Right ventricle myocardium inferior (tissue), 1 donor: ENCODE measurements at places on chromosomes 4 and X. TPM values are rescaled to one million over a fixed set of nuclear protein-coding genes. Genes with fewer than 3 reads are reported as not detected.
A peak's percentile ranks its signal among the peaks of the same experiment; 100 is the strongest.

Gene NPY2R
- total RNA-seq, result not detected

Gene VSIG4
- total RNA-seq, result 65.1 TPM

Gene ESX1
- not detected for total RNA-seq

Gene CEP44
- 9.3 TPM for total RNA-seq

Gene CDKL2
- 0.11 TPM for total RNA-seq

Gene RAB41
- total RNA-seq, result not detected

Gene ATOH1
- total RNA-seq, result not detected

Gene NLRP2B
- total RNA-seq, result not detected

Gene HSFX4
- total RNA-seq, result not detected

Gene PLS3
- total RNA-seq, result 44.7 TPM

Gene CLOCK
- 36.2 TPM for total RNA-seq

Gene MAPK10
- total RNA-seq, result 4.1 TPM

Gene TMEM144
- 12.6 TPM for total RNA-seq

GRCh38 chr4:187606581-187606980, 389.0 kb upstream of the ZFP42 start:
- DNase-seq, result no peak

GRCh38 chrX:9320940-9321339, 143.9 kb upstream of the TBL1X start:
- DNase-seq, result no peak

DNA sequence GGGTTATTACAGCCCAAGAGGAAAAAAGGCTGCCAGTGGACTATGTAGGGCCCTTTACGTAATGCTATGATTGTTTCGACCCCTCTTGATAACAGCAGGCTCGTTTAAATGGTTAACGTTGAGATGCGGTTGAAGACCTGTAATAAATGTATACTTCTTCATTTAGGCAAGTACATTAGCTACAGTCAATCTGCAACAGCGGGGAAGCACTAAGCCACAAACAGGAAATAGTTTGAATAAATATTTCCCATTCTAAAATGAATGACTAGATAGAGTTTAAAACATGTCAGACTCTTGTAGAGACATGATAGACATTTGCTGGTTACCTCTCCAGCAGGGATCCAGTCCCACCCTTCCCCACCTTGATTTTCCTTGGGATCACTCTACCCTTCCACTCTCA, 38.1 kb upstream of the STIM2 start:
- DNase-seq, result no peak

- DNase-seq, result no peak
These were observed 134.8 kb downstream of the FRYL start for GRCh38 chr4:48645225-48645794.

DNA sequence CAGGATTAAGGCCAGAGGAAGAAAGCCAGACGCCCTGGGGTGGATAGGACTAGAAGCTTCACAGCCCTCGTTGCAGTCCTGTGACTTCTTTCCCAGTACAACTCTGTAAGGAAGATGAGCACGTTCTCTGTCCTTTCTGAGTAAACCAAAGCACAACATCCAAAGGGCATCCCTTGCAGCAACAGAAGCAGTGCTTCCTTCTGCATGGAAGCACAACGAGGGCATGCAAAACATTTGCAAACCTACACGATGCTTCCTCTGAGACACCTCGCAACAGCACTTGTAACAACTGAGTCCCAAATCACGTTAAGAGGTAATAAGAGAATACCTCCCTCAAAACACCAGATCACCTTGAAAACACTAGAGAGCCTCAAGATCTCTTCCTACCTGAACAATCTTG, 335.7 kb upstream of the RASGEF1B start:
- no peak for DNase-seq

DNA sequence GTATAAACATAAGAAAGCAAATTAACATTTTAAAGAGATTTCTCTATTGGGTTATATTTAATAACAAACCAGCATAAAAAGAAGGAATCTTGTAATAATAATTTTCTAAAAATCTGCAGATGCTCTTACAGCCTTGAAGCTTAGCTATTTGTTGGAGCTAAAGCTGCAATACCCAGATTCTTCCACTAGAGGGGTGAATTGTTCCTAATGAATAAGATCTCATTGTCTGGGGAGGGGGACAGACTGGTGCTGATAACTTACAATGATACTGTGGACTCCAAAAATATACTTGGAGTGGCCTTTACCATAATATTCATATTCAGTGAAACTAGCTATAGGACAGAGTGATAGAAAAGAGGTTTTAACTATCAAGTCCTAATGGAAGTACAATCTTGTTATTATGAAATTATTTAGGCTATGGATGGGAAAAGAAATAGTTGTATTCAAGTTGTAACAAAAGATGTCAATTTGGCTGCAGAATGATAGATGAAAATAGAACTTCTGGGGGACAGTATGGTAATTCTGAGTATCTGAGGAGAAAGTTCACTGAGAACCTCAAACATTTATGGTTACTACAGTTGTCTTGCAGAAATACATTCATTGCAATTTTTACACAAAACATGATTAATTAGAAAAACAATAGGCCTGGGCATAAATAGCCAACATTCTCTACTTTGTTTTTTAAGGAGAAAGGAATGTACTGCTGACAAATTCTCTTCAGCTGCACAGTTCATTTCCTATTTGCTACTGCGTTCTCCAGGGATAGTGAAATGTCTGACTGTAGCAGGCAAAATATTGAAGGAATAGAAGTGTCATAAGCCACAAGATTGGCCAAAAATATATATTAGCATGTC, 443.3 kb downstream of the GBA3 start:
- DNase-seq, result no peak

DNA sequence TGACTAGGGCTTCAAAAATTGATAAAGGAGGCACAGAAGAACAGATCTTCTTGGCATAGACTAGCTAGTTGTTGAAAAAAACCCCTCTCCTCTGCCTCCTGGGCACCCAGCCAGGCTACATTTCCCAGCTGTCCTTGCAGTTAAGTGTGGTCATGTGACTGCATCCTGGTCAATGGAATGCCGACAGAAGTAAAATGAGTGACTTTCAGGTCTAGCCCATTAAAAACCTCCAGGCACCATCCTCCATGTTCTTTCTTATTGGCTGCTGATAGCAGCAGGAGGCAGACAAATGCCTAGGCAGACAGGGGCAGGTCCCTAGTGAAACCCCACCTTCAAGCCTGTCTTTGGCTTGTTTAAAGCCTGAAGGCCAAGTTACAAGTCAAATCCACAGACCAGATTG, 35.3 kb downstream of the ATXN3L start:
- DNase-seq, result no peak

DNA sequence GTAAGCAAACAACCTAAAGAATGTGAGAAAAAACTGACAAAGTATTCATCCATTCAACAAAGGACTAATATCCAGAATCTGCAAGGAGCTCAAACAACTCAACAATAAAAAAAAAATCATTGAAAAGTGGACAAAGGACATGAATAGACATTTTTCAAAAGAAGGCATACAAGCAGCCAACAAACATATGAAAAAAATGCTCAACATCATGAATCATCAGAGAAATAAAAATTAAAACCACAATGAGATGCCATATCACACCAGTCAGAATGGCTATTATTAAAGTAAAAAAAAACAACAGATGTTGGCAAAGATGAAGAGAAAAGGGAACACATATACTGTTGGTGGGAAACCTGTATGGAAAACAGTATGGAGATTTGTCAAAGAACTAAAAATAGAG, 120.7 kb upstream of the ADGRL3 start:
- DNase-seq, result no peak

GRCh38 chr4:78059524-78059889, 2.4 kb downstream of the FRAS1 start:
- no peak for DNase-seq

DNA sequence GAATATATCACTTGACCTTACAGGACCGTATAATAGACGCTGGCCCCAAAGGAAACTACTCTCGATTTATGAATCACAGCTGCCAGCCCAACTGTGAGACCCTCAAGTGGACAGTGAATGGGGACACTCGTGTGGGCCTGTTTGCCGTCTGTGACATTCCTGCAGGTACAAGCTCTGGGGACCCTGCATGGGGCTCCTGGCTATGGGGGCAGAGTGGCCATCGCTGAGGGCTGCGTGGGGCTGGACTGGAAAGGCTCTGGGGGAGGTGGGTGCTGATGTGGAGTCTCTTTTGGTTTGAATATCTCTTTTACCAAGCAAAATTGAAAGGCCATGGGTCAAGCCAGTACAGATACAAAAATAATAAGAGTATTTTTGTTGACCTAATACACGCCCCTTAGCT, 33.9 kb downstream of the NELFA start:
- no peak for DNase-seq

- no peak for DNase-seq
These were observed 3.6 kb upstream of the KLHL15 start for GRCh38 chrX:24030597-24030996.

DNA sequence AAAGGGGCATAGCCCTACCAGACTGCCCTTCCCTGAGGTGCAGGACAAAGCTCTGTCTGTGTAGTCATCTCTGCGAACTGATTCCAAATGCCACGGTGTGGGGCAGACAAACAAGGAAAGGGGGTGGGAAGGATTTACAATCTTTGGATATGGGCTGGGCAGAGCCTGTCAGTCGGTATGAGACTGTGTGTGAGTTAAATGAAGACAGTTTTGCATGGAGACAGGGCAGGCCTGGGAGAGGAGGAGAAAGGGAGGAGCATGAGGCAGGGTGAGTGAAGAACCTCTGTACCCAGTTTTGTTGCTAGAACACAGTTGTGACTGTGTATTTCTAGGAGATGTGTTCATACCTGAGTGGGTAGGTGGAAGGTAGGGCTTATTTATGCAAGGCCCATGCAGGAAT, 59.4 kb upstream of the MSN start:
- DNase-seq, result no peak

GRCh38 chr4:52996261-52997131, 134.4 kb downstream of the RASL11B start:
- DNase-seq, result no peak

- DNase-seq, result no peak
These were observed 86.3 kb upstream of the MYOZ2 start for GRCh38 chr4:119049342-119049741.

DNA sequence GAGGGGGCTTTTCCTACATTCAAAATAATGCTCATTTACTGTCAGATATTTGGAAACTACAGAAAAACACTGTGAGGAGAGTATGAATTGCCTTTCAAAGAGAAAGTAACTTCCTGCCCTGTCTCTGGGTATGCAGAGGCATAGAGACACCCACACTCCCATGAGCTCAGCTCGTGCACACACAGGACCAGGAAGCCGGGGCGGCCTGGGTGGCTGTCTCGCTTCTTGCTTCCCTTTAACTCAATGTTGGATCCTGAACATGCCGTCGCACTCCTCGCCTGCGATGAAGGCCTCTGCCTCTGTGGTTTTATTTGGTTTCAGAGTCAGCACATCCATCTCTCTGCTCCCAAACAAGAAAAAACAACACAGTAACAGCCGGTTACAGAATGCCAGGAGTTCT, 40.1 kb upstream of the GPR78 start:
- DNase-seq, result no peak

DNA sequence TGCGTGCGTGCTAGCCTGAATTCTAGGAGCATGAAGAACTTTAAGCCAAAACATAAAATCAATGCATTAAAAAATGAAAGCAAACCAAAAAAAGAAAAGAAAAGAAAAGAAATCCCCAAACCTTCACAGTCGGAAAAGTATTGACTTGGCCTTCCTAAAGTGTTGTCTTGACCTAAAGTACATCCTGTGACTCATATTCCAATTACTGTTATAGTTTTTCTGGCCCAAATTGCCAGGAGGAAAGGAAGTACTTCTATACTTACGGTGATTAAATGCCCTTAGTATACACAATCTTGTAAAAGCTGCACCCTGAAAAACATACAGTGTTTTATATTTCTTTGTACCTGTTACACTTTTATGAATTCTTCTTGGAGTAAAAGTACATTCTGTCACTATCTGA, 512.8 kb downstream of the ANKRD50 start:
- DNase-seq, result no peak

- DNase-seq, result no peak
These were observed 39.8 kb upstream of the ATOH1 start for GRCh38 chr4:93788712-93789111.

GRCh38 chrX:74420196-74421035, 877 bp upstream of the SLC16A2 start:
- DNase-seq, result peak; percentile 81

- no peak for DNase-seq
These were observed 607.2 kb upstream of the NDST4 start for GRCh38 chr4:115720611-115721010.

DNA sequence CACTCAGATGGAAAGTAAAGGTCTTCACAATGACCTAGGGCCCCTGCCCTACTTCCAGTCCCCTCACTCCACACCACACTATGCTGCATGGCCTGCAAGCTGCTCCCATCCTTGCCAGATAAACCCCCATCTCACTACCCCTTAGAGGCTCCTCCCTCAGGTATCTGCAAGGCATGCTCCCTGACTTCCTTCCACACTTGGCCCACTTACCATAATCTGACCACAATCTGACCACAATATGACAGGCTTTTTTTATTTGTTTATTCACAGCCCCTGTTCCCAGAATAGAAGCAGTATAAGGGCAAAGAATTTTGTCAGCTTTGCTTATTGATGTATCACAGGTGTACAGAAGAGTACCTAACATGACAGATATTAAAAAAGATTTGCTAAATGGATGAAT, 124.7 kb downstream of the CAMK2D start:
- DNase-seq, result no peak

DNA sequence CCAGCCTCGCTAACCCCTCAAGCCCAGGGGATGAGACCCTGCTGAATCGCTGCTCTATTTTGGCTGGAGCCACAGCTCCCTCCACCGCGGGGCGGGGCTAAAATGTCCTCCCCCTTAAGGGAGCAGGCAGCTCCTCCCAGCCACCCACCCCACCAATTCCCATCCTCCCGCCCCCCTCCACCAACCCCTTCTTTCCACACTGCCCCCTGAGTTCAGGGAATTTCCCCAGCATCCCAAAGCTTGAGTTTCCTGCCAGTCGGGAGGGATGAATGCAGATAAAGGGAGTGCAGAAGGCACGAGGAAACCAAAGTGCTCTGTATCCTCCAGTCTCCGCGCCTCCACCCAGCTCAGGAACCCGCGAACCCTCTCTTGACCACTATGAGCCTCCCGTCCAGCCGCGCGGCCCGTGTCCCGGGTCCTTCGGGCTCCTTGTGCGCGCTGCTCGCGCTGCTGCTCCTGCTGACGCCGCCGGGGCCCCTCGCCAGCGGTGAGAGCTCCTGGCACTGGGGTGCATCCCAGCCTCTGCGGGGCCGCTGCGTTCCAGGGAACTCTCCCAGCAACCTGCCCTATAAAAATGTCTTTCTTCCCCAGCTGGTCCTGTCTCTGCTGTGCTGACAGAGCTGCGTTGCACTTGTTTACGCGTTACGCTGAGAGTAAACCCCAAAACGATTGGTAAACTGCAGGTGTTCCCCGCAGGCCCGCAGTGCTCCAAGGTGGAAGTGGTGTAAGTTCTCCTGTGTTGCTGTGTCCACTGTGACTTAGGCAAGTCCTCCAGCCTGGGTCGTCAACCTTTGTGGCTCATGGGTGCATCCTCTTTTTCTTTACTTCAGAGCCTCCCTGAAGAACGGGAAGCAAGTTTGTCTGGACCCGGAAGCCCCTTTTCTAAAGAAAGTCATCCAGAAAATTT, at the start of gene CXCL6:
TSS of gene CXCL6 (plus strand) at position 306 of the 907 bp plus-strand sequence. CDS start at position 379, 73 bp downstream.
- DNase-seq, result peak; percentile 73

- DNase-seq, result no peak
These were observed 11.5 kb downstream of the CXCL8 start for GRCh38 chr4:73751830-73752229.

GRCh38 chrX:66833426-66833825, 194.5 kb upstream of the EDA2R start:
- no peak for DNase-seq

- no peak for DNase-seq
These were observed 49.8 kb upstream of the HSD17B10 start for GRCh38 chrX:53483838-53484405.

- no peak for DNase-seq
These were observed 138.4 kb upstream of the ARX start for GRCh38 chrX:25154168-25154567.
